Activated naive CD8-positive, alpha-beta T cell treated with anti-CD3 and anti-CD28 coated beads, Interleukin-2, amount 10 ng/mL, durations not matched to agents 7 days and 5 days (primary cell): ENCODE measurements at places on chromosomes 4 and X. TPM values are rescaled to one million over a fixed set of nuclear protein-coding genes. Genes with fewer than 3 reads are reported as not detected.

The HPF1 gene
- total RNA-seq, result 16.5 TPM

GRCh38 chr4:154502111-154502510, 10.5 kb upstream of the DCHS2 start:
- DNase-seq, result no peak

DNA sequence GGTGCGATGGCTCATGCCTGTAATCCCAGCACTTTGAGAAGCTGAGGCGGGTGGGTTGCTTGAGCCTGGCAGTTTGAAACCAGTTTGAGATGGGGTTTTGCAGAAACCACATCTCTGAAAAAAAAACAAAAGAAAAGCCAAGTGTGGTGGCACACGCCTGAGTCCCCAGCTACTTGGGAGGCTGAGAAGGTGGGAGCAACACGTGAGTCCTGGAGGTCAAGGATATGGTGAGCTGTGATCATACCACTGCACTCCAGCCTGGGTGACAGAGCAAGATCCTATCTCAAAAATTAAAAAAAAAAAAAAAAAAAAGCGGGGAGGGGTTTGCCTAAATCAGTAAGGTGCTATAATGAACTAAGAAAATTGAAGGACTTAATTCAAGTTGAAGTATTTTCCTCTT, 58.2 kb upstream of the TBC1D14 start:
- DNase-seq, result no peak

- no peak for DNase-seq
These were observed 204.4 kb downstream of the GABRB1 start for GRCh38 chr4:47235721-47236120.

The SRPX gene
- total RNA-seq, result 3.5 TPM

DNA sequence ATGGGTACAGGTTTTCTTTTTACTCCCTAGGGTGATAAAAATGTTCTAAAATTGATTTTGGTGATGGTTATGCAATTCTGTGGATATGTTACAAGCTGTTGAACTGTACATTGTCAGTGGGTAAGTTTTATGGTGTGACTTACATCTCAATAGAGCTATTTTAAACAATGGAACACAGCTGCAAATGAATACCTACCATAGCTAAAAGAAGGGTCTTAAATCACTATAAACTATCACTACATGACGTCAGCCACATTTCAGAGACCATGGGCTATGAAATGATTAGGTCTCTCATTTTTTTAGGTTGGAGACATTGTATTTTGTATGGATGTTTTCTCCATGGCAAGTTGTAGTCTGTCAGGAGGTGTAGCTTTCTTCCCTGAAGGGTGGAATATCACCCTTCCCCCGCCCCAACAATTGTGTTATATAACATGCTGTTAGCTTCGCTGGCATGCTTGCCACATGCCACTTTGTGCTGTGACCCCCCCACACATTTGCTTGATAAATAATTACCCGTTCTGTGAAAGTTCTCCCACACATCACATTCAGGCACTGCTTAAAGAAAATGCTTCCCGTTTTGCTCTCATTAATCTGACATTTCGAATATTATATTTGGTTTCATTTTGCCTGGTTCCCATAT, 159.7 kb downstream of the ARHGAP10 start:
- no peak for DNase-seq

GRCh38 chr4:120557372-120557771, 365.2 kb downstream of the PRDM5 start:
- DNase-seq, result no peak

DNA sequence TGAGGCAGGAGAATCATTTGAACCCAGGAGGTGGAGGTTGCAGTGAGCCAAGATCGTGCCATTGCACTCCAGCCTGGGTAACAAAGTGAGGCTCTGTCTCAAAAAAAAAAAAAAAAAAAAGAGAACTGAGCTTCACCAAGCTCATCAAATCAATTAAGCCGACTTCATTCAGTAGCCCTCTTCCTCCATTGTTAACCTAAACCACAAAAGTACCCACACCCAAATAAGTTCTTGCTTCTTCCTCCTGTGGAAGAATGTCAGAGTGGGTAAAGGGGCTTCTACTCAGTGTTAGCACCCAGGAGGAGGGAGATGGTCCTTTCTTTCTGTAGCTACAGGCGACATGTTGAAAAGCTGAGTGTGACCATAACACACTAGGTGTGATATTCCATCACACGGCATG, 58.6 kb upstream of the CHRNA9 start:
- DNase-seq, result no peak

GRCh38 chr4:80259012-80259411, 7.5 kb upstream of the FGF5 start:
- DNase-seq, result no peak

The ALB gene
- not detected for total RNA-seq

DNA sequence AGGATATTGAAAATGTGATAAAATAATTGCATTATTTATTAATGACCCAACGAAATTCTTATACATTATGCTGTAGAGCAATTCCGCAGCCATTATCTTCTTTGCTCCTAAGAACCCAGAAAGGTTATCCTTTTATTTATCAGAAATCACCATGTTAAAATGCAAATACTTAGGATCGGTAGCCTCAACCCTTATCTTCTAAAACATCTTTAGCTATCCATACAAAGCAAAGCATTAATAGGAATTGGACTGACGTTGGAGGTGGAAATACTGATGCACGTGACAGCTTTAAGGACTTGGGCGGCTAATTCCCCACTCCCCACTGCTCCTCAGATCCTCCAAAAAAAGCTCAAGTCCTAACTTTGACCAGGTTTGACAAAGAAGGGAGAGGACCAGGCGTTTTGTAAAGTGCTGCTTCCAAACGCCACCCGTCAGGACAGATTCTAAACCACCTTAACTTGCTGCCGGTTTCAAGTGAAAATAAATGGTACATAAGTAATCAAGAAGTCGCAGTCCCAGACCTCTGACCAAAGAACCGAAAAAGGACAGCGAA, 539 bp upstream of the SPCS3 start:
- DNase-seq, result no peak

The RHOXF2 gene
- not detected for total RNA-seq

DNA sequence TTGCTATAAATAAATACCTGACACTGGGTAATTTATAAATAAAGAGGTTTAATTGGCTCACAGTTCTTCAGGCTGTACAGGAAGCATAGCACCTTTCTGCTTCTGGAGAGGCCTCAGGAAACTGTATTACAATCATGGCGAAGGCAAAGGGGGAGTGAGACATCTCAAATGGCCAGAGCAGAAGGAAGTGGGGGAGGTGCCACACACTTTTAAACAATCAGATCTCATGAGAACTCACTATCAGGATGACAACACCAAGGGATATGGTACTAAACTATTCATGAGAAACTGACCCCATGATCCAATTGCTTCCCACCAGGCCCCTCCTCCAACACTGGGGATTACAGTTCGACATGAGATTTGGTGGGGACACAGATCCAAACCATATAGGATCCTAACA, 11.7 kb upstream of the TCEAL9 start:
- DNase-seq, result no peak

DNA sequence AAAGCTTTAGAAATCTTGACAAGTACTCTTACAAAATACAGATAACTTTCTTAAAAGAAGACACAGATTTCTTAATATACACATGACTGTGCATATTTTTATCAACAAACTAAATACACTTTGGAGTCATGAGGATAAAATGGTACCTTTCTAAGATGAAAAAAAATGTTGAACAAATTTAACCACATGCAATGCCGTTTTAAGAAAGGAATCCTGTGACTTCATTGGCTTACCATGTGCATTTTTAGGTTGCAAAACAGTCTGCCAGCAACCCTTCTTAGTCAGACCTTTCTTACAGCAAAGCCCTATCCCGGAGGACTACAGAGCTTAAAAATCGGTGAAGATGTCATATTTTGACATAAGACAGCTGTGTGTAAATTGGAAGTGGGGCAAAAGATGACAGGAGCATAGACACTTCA, 51.7 kb downstream of the GASK1B start:
- no peak for DNase-seq

GRCh38 chr4:14855719-14856061, 146.6 kb upstream of the CPEB2 start:
- no peak for DNase-seq

DNA sequence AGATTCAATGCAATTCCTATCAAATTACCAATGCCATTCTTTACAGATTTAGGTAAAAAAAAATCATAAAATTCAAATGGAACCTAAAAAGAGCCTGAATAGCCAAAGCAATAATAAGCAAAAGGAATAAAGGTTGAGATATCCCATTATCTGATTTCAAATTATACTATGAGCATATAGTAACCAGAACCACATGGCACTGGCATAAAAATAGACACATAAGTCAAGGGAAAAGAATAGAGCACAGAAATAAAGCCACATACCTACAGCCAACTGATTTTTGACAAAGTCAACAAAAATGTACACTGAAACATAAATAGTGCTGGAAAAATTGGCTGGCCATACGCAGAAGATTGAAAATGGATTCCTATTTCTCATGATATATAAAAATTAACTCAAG, 853.7 kb downstream of the FAT4 start:
- DNase-seq, result no peak
